Activated naive CD4-positive, alpha-beta T cell treated with anti-CD3 and anti-CD28 coated beads, Interleukin-2, amount 50 U/mL, for 72 hours (primary cell): ENCODE measurements at places on chromosomes 12 and 14. TPM values are rescaled to one million over a fixed set of nuclear protein-coding genes. Genes with fewer than 3 reads are reported as not detected.

GRCh38 chr14:90500665-90501370 lies 104.0 kb downstream of the CALM1 start:
- no peak for DNase-seq

DNA sequence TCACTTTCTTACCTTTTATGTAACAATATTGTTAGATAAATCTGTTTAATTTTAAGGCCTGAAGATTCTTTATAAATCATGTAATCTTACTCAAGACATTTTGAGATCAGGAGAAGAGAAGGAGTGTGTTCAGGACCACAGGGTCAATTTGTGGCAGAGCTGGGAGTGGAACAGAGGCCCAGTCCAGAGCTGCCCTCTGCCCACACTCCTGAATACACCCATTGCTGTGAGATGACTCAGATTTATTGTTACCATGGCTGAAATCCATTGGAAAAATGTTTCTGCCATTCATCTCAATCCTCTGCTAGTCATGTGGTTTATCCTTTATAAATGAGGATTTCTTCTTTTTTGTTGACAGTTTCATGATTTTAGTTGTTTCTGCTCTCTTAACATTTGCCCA lies 100.5 kb upstream of the STXBP6 start:
- DNase-seq: no peak

DNA sequence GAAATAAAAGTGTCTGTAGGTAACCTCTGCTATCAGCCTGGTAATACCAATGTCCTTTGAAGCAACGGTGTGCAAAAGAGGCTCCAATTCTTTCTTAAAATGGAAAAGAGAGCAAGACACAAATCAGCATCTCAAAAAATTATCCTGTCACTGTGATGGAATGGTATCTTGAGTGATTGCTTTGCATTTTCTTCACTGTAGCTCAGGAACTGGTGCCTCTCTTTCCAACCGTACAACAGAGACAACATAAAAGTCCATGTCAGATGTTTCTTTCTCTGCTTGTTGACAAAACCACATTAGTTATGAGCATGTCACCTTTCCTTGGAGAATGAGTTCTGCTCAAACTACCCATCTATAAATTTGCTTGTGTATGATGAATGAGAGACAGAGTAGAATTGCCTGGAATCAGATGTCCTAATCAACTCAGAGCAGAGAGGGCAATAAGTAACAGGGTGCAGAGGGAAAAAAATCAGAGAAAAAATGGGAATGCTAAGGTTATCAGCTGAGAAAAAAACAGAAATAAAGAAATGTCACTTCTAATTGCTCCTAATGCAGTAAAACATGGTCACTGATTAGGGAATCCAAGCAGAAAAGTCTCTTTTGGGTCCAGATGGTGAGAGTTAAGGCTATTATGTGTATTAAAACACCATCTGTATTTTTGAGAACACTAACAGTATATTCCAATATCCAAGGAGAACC lies 465.0 kb upstream of the ATP2B1 start:
- DNase-seq: no peak

GRCh38 chr12:20628226-20628787 lies 66.8 kb upstream of the SLCO1C1 start:
- no peak for DNase-seq

DNA sequence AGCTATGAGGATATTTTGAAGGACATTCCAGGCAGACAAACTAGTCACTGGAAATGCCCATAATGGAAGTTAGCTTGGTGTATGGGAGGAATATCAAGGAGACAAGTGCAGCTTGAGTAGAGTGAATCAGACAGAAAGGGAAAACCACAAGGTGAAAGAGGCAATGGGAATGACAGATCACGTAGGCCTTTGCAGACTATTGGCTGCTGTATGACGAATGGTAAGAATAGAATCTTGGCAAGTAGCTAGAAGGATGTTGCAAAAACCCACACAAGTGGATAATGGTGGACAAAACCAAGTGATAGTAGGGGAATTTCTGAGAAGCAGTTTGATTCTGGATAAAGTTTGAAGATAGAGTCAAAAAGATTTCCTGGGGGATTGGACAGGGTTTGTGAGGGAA lies 196.9 kb upstream of the NOVA1 start:
- no peak for DNase-seq

DNA sequence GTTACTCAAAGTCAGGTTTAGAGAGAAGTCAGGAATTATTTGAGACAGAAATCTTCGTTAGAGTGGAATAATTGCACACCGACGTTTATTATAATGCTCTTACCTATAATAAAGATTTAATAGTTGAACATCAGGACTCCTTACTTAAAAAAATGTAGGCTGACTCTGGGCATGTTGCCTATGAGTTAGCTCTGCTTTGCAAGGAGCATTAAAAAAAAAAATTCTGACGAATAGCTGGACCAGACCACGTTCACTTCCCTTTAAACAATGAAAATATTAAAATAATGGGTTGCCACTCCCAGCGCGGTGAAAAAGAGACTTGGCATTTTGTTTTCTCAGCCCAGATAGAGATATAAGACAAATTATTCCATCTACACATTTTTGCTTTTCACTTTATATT lies 574 bp upstream of the FANCM start:
- no peak for DNase-seq

DNA sequence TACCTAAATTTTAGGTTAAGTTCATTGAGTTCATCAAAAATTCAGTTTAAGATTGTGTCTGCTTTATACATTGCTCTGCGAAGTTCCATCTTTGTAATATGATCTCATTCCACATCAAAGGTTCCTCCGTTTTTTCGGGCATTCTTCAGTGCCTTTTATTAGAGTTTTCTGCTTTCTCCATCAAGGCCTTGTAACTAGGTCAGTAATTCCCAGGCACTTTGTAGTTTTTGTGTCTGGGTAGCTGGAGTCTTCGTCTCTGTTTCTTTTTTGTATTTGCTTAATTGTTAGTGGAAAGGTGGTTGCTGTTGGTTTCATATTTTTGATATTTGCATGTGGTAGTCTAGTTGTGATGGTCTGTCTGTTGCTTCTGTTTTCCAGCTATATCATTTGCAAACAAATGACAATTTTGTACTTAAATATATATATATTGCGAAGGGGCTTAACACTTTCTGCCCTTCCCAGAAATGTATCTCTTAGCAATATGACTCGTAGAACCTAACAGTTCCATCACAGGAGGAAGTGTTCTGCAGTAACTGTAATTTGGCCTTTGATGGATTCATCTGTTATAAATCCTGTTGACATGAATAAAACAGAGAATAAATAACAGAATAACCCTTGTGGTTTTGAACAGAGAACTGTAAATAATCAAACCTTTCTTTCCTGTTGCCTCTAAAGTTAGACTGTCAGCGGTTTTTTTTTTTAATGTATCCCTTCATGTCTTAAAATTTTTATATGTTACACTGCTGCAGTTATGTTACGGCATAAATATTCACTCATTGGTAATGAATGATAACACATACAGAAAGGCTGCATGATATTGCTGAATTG lies 88.4 kb upstream of the DYNC1H1 start:
- no peak for DNase-seq

Gene ADGRD1
- total RNA-seq: 0.70 TPM

Gene BATF
- 93.6 TPM for total RNA-seq

Gene OR6C2
- total RNA-seq: not detected
